ENCODE measurements at places on chromosomes 4 and X.

DNA sequence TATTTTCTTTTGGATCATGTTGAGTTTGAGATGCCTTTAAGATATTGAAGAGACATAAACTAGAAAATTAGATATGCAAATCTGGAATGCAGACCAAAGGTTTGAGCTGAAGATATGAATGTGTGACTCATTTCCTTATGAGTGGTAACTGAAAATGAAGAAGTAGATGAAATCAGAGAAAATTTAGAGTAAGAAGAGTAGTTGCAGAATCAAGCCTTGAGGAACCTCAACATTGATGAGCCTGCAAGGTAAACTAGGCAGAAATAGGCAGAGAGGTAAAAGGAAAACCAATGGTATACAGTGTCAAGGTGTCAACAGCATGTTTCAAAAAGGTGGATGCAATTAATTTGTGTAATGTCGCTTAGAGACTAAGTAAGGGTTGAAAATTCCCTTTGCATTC is 142.8 kb downstream of the MOSPD2 start:
- no peak for DNase-seq

GRCh38 chr4:84697615-84698201 is 114.8 kb downstream of the CDS1 start:
- no peak for DNase-seq

GRCh38 chr4:85784947-85785346 is 310.0 kb downstream of the ARHGAP24 start:
- DNase-seq = no peak

DNA sequence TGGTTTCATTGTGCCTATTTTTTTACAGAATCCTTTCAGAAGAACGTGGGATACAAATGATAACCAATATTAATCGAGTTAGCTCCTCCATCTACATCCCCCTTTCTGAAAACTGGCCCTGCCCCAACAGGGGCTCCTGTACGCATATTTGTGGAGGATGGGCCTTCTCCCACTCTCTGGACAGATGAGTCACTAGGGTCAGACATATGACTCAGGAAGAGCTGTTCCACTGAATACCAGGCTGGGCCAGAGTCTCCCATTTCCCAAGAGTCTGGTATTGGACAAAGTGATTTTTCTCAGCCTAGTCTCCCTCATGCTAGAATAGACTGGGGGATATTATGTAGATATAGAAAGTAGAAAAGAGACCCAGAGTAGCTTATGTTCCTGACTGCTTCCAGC is 142.4 kb downstream of the TSPAN5 start:
- DNase-seq = no peak

DNA sequence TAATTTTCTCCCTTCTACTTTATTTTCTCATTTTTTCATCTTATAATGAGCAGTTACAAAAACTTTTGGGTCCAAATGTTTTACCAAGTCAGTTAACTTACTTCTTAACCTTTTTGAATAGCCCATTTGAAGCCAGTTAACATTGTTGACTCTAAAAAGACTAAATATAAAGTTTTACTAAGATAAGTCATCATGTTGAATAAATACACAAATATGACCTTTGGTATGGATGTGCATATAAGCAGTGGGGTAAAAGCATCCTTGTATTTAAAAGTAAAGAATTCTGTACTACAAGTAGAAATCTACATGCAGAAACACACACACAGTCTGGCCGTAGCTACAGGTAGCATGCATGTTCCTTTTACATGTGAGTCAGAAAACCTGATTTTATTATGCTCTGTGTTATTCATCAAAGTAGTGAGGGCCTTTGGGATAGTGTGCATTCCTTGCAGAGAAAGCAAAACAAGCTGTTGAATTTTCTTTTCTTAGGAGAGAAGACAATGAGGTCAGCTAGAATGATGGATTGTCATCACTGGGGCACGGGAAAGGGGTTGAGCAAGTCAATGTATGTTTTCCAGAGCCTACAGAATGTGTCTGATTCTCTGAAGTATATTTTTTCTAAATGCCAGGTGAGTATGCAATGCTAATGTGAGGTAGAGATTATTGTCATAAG is 533.2 kb upstream of the AGA start:
- DNase-seq = no peak

DNA sequence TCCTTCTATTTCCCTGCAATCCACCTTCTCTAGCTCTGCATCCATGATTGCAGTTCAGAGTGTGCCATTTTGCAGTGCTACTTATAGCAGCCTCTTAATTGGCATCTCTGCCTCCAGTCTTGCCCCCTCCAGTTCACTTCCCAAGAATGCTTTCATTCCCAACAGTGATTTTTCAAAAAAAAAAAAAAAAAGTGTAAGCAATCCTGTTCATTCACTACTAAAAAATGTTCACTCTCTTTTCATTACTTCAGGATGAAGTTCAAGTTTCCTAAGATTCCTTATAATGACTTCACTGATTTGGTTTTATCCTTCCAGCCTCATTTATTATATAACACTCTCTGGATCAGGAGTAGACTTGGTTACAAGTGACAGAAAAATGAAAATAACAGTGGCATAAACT is 124.7 kb upstream of the LNX1 start:
- no peak for DNase-seq

GRCh38 chr4:27620886-27621285 is 760.2 kb downstream of the STIM2 start:
- DNase-seq = no peak

GRCh38 chr4:35365186-35365585 is 879.1 kb downstream of the ARAP2 start:
- no peak for DNase-seq

DNA sequence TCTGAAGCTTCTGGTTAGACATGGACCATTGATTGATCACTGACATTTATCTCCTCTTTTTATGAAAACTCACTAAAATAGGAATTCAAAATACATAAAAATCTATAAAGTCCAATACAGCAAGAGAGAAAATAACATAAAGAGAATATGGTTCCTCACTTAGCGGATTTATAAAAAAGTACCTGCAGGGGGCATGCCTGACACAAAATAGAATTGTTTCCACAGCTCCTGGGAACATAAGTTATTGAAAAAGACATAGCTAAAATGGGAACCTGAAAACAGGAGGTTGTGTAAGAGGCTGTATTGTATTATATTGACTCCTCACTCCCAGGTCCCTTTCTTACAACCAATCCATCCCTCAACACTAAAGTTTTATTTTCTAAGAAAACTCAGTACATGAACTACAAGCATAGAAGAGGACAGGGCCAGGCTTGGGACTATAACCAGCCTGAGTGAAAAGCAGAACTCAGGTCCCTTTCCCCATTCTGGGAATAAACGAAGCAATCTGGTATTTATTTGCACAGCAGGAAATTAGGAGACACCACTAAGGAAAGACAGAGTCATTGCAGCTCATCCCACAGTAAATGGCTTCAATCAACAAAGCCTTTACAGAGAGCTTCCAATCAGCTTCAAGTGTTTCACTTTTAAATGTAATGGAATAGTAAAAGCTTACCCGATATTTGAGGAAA is 121.1 kb upstream of the NDST4 start:
- no peak for DNase-seq

GRCh38 chr4:10094841-10095240 is 21.8 kb downstream of the WDR1 start:
- DNase-seq = no peak

DNA sequence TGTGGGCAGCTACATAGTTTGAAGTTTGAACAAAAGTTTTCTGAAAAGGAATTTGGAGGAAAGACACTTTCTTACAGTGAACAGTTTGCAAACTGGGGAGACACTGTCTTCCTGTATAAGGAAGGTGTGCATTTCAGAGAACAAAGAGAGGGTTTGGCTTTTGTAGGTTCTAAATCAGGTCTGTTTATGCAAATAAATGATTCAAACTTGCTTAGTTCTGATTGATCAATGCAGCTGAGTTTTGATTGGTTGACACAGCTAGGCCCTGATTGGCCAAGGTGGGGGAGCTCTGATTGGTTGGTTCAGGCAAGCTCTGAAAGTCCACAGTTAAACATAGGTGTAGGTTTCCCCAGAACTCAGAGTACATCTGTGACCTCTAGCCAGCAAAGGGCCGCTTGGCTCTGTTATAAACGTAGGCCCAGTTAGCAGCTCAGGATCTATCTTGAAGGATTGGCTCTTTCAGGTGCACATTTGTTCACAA is 63.0 kb upstream of the ENPP6 start:
- DNase-seq = no peak

GRCh38 chr4:98110214-98110613 is 33.1 kb downstream of the STPG2 start:
- no peak for DNase-seq

Measured in iPS-NIHi11 (cell line).